Fibroblast of skin of right biceps (primary cell): ENCODE measurements at places on chromosomes 3 and 15.

DNA sequence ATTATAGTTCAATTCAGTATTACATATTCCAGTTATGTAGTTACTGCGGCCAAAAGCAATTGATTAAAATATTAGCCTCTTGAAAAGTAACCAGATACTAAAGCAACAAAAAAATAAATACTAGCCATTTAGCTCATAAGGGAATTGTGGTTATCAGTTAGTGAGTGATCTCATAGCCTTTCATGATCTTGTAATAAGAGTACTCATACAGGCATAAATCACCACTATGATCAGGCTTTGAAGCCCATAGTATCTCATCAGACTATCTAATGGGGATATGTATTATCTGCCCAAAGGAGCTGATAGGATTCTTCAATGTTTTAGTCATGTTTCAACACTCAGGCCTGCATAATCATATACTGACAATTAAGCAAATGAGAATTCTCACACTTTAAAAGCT lies 184.1 kb upstream of the CCDC54 start:
- no peak for DNase-seq

DNA sequence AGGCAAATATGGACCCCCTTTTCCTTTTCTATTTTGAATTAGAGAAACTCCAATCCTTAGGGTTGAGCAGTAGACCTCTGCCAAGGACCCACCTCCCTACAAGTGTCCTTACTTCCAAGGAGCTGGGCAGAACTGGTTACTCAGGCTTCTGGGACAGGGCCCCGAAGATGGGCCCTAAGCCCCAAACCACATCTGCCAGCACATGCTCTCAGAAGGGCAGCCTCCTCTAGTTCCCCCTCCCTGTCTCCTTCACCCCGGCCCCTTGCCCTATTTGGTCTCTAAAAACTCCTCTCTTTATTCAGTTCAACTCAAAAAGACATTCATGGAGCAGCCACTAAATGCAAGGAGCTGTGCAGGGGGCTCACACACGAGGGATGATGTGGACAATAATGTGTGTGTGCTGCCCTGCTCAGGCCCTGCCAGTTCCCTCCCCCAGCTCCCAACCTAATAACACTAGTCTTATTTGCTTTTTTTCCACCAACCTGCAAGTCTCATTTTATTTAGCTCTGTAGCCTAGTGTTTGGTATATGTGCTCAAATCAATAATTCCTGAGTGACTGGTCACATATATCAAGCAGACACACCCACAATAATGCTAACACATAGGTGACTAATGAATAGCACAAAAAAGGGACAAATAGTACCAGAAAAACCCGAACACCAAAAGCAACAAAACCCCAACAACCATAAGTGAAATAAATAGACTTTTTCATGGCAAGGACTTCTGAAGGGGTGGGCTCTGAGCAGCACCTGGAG lies 12.2 kb downstream of the ZDHHC3 start:
- no peak for DNase-seq

- no peak for DNase-seq
Measured at GRCh38 chr3:151479452-151479851, 18.6 kb upstream of the IGSF10 start.

DNA sequence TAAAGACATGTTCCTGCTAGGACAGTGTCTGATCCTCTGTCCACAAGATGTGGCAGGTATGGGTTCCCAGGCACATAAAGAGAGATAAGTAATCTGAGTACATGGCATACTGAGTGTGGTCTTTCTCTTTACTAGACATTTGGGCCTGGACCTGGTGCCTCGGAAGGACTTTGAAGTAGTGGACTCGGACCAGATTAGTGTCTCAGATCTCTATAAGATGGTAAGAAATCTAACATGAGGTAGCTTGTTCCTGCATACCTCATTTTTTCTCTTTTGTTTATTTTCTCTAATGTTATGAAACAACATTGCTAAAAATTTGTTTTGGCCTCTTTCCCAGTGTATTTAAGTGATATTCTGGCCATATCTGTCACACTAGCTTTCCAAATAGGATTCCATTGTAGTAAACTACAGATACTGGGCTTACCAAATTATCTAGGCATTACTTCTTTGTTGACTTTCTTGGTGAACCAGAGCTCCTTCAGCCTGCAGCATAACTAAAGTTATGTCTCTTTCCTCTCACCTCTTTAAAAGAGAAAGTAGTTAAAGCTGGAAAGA lies 309.8 kb upstream of the MANF start:
- DNase-seq, result no peak

DNA sequence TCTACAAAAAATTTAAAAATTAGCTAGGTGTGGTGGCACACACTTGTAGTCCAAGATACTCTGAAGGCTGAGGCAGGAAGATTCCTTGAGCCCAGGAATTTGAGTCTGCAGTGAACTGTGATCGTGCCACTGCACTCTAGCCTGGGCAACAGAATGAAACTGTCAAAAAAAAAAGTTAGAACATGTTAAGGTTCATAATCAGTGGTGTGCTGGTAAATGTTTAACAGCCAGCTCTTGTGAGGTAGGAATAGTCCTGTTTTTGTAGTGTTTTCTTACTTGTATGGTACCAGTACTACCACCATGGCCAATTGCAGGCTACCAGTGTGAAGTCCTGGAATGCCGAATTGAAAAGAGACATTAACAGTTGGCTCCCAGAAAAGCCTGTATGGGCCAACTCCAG lies 50.7 kb downstream of the ATG7 start:
- no peak for DNase-seq

GRCh38 chr15:86611417-86612040 lies 531.9 kb downstream of the AGBL1 start:
- peak; percentile 31 for DNase-seq

- peak; percentile 49 for DNase-seq
Measured at GRCh38 chr3:152436707-152437590, 168.2 kb downstream of the MBNL1 start.

DNA sequence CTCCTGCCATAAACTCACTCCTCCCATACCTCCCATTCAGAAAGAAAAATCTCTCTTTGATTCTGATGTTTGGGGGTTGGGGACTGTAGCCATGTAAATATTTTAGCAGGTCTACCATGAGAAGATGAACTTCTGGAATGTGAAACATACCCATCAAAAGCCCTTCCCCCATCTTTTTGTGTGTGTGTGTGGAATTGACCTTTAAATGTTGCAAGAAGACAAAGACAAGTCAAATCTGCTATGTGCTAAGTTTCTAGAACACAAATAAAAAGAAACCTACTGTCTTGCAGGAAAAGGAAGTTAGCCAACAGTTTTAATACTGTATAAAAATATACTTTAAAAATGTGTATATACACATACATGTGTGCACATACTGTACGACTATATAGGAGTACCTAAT lies 29.7 kb upstream of the USP50 start:
- DNase-seq, result peak; percentile 25

- peak; percentile 29 for DNase-seq
Measured at GRCh38 chr3:196889844-196890708, 22.4 kb downstream of the SENP5 start.

- DNase-seq, result peak; percentile 45
Measured at GRCh38 chr3:119647843-119648575, 12.4 kb downstream of the POPDC2 start.

GRCh38 chr3:61667383-61667782 lies 106.0 kb downstream of the PTPRG start:
- DNase-seq, result peak; percentile 50

- peak; percentile 74 for DNase-seq
Measured at GRCh38 chr15:39381517-39381916, 199.4 kb upstream of the THBS1 start.

DNA sequence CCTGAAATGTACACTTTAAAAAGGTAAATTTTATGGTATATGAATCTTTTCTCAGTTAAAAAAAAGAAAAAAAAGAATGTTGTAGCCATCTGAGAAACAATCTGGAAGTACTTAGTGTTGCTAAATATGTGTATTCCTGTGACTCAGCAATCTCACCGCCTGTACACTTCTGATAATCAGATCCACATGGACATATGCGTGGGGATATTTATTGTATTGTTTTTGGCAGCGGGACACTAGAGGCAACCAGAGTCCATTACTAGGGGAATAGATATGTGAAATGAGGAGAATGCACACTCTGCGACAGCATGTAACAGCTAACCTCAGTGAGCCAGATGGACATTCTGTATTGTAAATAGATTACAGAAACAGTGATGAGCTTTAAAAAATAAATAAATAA lies 65.4 kb downstream of the AQP9 start:
- peak; percentile 99 for DNase-seq

- no peak for DNase-seq
Measured at GRCh38 chr3:66033241-66034138, 5.2 kb downstream of the MAGI1 start.

DNA sequence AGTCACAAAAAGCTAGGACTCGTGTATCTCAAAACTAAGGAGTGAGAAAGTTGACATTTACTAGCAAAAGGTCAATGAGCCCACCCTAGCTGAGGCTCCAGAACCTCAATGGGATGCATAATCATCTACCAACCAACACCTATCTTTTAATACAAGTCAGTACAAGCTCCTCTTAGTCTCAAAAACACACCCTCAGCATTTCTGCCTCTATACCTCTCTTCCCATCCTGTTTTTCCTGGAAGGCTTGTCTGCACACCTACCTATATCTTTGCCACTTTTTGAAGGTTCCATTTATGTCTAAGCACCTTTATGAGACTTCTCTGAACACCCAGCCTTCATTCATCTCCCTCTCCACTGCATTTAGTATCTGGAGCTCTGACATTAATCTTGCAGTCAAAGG lies 10.0 kb downstream of the WWTR1 start:
- DNase-seq, result no peak

DNA sequence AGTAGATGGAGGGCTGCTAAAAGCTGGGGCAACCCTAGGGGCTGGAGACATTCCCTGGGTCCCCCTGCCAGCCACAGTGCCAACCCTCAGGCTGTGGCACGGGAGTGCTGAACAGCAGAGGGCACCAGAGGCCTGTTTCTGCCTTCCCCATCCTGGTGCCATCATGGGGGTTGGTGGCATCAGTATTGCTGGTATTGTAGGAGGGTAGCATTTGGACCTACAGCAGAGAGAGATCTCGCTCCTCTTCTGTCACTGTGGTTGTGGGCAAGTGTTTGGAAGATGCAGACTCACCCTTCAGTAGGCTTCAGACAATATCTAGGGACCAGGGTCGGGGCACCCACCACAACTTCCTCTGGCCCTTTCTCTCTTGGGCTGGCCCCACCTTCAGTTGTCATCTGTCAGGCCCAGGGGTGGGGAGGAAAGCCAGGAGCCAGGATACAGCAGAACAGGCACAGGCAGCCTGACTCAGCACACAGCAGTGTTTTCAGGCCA lies 123.5 kb downstream of the RPLP1 start:
- DNase-seq, result peak; percentile 33

- DNase-seq, result peak; percentile 9
Measured at GRCh38 chr3:153970047-153970446, 151.1 kb upstream of the ARHGEF26 start.

GRCh38 chr3:55341502-55342031 lies 145.5 kb downstream of the WNT5A start:
- peak; percentile 91 for DNase-seq

DNA sequence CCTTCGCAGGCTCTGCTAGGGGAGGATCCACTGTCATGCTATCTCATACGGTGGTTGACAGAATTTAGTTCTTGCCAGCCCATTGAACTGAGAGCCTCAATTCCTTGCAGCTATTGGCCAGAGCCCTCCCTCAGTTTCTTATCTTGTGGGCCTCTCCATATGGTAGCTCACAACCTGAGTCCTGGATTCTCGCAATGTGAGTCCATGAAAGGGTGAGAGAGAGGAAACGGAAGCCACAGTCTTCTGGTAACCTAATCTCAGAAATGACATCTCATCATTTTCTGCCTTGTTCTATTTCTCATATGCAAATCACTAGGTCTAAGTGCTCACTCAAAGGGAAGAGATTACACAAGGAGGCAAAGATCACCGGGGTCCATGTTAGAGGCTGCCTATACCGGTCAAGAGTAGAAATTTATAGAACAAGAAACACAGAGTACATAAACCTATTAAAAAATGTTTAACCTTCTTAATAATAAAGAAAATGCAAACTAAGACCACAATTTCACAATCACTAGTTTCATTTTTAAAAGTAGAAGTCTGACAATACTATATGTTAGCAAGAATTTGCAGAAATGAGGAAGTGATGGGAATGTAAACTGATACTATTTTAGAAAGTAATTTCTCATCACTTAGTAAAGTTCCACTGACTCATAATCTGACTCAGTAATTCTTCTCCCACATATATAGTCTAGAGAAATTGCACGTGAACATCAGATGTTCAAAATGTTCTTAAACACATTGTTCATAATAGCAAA lies 378.4 kb upstream of the AGTR1 start:
- DNase-seq, result peak; percentile 86

GRCh38 chr3:68447885-68448284 lies 484.5 kb downstream of the TAFA4 start:
- DNase-seq, result no peak

DNA sequence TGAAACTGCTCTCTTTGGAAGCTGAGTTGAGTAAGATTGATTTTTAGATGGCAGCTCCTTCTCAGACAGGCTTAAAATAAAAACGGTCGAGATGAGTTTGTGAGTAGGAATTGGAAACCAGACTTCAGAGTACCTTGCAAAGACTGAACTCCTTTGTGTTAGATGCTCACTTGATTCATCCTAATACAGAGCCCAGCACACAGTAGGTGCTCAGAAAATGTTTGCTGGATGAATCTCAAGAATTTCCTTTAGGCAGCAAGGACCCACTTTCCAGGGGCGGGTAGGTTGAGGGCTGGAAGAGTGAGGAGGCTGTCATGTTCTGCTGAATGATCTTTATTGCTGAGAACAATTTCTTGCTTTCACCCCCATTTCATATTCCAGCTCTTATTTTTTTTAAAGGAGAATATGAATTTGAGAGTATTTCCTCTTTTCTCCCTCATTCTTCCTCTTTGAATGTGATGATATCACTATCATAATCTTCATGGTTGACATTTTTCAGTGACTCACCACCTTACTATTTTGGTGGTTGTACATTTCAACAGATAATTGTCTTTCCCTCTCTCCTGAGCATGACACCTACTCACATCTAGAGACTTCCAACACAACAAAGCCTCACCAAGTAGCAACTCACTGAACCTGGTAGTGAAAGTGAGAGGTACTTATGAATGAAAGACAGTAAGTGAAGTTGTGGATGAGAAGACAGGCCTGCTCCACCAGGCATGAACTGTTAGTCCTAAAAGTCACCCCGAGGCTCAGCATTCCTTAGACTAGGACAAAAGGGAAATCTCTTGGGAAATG lies 113.3 kb downstream of the PDCD6IP start:
- DNase-seq, result peak; percentile 88

GRCh38 chr3:62982795-62983455 lies 107.7 kb upstream of the CADPS start:
- DNase-seq, result no peak

DNA sequence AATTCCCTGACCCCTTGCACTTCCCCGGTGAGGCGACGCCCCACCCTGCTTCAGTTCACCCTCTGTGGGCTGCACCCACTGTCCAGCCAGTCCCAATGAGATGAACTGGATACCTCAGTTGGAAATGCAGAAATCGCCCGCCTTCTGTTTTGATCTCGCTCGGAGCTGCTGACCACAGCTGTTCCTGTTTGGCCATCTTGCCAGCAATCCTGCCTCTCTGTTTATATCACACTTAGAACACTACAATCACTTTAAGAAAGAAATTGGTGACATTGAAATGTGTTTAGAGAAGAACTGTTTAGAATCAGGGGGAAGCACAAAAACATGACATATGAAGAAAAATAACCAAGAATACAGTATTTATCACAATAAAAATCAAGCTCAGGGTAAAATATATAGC lies 127.5 kb upstream of the SUCLG2 start:
- DNase-seq, result no peak
